ENCODE measurements at places on chromosomes 2 and 18.
A peak's percentile ranks its signal among the peaks of the same experiment; 100 is the strongest.

GRCh38 chr2:203533676-203534591, 1.2 kb downstream of the RAPH1 start:
- DNase-seq = no peak

GRCh38 chr2:114063346-114063745, 173.5 kb downstream of the ACTR3 start:
- no peak for DNase-seq

DNA sequence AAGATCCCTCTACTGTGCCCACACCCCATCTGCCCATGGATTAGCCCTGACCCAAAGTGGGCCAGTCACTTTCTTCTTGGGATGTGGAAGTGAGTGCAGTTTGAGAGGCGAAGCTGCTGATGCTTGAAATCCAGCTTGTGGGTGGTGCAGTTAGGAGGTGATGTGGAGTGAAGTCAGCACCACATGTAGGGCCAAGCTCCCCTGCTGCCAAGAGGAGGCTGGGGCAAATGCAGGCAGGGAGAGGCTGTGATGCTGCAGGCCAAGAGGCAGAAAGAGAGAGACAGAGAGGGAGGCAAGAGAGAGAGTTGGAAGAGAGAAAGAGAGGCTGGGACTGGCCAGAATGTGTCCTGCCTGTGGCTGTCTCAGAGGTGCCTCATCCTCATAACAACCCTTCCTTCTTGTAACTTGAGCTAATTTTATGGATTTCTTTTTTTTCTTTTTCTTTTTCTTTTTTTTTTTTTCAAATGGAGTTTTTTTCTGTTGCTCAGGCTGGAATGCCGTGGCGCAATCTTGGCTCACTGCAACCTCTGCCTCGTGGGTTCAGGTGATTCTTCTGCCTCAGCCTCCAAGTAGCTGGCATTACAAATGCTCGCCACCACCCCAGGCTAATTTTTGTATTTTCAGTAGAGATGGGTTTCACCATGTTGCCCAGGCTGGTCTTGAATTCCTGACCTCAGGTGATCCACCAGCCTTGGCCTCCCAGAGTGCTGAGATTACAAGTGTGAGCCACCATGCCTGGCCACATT, 35.3 kb upstream of the CAB39 start:
- DNase-seq = no peak

DNA sequence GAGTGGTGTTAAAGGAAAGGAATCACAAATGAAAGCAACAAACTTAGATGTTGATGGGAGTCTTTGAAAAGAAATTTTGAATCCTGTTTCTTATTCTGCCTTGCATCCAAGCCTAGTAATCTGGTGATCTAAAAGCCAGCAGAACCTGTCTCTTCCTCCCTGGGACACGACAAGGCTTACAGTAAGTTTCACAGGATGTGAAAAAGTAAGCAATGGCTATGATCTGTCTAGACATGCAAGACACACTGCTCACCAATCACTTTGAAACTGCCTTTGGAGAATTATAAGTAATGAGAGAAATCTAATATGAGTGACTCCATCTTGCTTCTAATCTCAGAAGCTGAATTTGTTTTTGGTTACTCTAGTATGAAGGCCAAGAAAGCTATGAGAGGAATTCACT, 103.7 kb downstream of the KCNH7 start:
- no peak for DNase-seq

- peak; percentile 42 for DNase-seq
These were observed 61.8 kb downstream of the CXCR4 start for GRCh38 chr2:136055929-136056688.

DNA sequence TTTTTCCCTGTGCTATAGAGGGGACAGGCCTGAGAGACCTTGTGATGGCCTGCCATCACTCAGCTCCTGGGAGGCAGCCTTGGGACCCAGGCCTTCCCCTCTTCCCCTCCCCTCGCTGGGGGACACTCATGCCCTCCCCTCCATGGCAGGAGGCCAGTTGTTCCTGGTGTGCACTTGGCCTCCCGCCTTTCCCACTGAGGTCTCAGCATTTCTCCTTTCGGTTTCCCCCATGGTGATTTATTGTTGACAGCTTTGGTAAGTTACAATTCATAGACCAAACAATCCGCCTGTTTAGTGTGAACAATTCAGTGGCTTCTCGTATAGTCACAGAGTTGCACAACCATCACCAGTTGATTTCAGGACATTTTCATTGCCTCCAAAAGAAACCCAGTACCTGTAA, 10.2 kb upstream of the CNDP1 start:
- no peak for DNase-seq

DNA sequence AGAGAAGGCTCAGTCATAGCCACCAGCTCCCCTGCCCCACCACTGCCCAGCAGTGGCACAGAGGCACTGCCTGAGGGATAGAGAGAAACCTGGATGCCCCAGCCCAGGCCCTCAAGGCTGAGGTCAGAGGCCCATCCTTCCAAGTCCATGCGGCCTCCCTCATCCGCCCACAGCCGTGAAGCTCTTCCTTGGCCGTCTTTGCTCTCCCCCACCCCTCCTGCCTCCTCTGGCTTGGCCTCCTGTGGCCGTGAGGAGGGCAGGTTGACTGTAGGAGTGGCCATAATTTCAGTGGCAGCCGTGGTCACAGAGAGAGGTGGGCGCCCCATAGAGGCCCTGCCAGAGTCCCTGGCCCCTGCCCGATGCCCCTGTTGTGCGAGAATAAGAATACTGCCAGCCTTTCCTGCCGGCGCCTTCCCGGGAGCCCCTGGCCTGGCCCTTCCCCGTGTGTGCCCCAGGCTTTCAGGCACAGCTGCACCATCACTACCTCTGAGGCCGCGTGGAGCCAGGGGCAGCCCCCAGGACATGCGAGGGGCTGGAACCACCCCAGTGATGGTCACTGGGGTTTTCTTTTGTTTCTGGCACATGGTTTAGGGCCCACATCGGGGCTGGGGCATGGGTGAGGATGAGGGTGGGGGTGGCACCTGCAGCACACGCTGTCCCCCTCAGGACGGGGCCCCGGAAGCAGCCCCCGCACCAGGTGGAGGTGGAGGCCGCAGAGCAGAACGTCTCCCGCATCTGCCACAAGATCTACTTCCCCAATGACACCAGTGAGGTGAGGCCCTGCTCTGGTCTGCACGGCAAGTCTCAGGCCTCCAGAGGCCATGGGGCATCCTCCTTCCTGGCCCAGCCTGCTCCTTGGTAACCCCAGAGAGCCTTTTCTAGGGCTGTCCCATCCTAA, 13.1 kb upstream of the GPR17 start:
- no peak for DNase-seq

DNA sequence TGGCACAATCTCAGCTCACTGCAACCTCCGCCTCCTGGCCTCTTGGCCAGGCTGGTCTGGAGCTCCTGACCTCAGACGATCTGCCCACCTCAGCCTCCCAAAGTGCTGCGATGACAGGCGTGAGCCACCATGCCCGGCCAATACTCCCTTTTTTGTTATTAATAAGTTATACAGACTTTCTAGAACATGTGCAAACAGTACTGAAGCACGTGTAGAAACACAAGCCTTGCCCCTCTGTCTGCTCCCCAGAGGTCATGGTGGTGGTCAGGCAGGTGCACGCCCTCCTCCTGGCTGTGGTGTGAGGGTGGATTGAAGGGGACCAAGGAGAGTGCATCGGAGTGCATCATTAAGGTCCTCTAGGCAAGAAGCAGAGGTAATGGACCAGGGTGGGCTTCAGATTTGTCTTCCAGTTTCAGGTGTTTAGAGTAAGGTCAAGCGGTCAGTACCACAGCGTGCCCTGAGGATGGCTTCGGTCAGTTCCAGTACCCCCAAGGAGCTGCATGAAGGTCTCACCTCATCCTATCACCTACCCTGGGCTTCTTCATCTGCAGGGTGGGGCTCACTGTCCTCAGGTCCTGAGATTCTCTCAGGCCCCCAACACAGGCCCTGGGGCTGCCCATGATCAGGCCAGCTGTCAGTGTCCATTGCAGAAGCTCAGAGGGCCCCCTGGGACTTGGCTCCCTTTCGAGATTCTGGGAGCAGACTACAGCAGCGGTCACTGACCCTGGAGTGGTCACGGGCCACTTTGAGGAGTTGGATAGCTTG, 124.3 kb downstream of the GLI2 start:
- DNase-seq = no peak

DNA sequence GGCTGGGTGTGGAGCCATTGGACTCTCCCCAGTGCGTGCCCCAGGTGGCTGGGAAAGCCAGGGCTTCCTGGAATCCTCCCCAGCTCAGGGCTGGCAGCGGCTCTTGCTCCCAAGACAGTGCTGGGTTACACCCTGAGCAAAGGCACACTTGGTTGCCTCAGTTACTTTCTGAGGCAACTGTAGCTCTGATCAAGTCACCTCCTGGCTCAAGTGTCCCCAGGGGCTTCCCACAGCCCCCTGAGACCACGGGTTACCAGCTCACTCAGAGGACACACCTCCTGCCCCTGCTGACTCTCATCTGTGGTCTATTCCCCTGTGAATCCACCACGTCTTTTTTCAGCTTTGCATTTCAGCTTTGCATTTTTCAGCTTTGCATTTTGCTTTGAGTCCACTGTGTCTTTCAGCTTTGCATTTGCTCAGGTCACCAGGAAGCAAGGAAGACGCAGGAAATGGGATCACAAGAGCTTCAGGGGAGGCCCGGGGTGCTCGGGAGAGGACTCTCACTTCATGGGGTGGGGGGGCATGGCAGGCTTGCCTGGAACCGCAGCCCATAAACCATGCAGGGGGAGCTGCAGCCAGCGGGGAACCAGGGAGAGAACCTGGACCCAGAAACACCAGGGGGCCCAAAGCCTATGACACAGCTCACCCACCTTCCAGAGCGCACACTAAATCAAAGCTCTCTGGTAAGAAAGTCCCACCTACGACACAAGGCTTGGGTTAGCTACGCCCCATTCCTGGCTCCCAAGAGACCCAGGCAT, 138.0 kb upstream of the ASB18 start:
- DNase-seq = no peak

DNA sequence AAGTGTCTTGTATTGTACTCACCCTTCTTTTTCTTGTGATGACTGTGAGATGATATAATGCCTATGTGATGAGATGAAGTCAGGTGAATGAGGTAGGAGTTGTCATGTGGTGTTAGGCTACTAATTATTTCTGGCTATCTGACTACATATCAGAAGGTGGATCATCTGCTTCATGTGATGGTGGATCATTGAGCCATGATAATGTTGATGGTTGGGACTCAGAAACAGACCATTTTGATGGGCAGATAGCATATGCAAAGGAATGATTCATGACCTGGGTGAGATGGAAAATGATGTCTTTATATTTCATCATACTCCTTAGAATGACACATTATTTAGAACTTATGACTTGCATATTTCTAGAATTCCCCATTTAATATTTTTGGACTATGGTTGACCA, 19.5 kb downstream of the ANKRD30B start:
- no peak for DNase-seq

DNA sequence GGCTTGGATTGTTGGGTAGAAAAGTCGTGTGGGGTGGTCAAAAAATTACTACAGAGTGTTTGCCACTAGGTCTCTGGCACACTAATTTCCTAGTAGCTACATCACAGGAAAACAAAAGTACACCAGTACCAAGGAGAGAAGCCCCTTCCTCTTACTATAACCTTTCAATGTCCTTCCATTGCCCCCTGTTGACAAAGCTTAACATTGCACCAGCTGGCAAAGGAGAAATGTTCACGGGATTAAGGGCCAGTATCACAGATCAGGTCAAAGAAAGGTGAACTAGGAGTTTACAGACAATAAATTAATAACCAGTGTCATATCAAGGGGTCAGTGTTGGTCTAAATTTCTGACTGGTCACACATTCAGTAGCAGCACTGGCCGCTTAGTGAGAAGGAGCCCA, 1139.6 kb upstream of the FAM98A start:
- no peak for DNase-seq

DNA sequence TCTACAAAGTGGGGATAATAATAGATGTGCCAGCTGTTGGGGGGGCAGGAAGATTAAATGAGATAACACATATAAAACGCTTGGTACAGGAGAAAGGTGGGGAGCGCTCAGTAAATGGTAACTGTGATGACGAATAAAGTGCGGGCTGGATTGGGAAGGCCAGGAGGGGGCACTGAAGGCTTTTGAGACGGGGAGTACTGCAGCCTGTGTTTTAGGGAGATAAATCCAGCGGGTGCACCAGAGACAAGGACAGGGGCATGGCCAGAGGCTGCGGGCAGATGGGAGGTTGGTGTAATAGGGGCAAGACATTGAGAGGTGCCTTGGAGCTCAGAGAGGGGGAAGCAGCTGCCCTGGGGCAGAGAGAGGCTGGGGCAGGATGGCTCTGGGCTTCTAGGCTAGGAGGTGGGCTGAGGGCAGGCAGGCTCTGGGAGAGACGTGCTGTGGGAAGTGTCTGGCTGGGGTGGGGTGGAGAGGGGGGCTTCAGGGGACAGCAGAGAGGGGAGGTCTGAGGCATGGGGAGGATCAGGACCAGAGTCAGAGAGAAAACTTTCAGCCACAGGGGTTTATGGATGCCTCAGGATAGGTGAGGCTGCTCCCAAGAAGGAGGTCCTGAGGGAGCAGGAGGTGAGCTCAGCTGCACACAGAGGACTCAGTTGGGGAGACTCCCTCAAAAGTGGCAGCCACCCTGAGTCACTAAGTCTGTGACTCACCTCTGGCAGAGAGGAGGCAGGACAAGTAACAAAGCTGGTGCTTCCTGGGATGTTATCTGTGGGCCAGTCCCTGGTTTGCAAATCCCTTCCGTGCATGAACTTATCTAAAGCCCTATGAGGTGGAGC, 18.8 kb downstream of the TEX44 start:
- no peak for DNase-seq

DNA sequence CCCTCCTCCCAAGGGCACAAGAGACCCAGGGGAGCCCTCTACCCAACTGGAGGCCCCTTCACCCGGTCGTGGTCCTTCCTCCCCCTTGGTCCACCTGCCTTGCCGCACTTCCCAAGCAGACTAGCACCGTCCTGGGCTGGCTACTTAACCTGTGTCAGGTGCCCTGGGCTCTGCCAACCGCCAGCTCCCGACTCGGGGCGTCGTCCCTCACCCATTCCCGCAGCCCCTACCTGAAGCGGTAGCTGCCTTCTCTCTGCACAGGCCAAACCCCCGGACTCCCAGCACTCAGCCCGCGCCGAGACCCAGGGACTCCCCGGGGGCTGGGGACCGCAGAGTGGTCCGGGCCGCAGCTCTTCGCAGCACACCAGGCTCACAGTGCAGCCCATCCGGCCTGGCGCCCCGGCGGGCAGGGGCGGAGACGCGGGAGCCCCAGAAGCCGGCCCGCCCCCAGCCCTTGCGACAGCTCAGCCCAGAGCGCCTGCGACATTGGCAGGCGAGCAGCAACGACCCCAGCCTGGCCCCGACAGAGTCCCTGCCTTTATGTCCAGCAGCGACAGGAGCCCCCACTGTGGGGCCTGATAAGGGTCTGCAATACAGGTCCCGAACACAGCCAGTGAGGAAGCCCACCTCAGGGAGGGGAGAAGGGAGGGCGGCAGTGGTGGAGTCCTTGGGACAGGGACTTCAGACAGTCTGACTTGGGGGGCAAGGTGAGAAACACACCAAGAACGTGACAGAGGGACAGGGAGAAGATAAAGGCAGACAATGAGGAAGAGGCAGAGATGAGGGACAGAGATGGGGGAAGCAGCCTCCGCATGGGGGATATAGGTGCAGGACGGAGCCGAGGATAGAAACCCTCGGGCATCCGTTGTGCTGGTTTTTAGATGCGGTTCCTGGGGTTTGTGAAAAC, 31.0 kb upstream of the TNS1 start:
- peak; percentile 32 for DNase-seq

- no peak for DNase-seq
These were observed 68.7 kb downstream of the DNAJC10 start for GRCh38 chr2:182784777-182785176.

GRCh38 chr18:2642771-2643170, 12.8 kb upstream of the SMCHD1 start:
- no peak for DNase-seq

- DNase-seq = no peak
These were observed 30.5 kb upstream of the CTAGE1 start for GRCh38 chr18:22448238-22448637.
